ENCODE measurements at places on chromosomes 12 and 14.

DNA sequence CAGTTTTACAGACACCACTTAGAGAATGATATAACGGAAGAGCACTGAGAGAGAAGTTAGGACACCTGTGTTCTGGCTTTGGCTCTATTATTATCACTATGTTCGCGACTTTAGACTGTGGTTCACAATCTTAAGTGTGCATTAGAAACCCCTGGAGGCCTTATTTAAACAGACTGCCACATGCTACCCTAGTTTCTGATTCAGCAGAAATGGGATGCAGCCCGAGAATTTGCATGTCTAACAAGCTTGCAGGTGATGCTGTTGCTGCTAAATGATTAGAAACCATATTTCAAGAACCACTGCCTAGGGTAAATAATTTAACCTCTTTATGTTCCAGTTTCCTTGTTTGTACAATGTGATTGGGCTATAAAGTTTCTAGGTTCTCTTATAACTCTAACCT lies 3.6 kb upstream of the RAD51AP1 start:
- DNase-seq: no peak

- peak; percentile 61 for DNase-seq
These were observed 703 bp downstream of the NOVA1 start for GRCh38 chr14:26597071-26597588.

- no peak for DNase-seq
These were observed 13.7 kb upstream of the TCTN1 start for GRCh38 chr12:110600254-110600653.

GRCh38 chr14:22699801-22700564 lies 55.8 kb upstream of the OR6J1 start:
- DNase-seq: no peak

DNA sequence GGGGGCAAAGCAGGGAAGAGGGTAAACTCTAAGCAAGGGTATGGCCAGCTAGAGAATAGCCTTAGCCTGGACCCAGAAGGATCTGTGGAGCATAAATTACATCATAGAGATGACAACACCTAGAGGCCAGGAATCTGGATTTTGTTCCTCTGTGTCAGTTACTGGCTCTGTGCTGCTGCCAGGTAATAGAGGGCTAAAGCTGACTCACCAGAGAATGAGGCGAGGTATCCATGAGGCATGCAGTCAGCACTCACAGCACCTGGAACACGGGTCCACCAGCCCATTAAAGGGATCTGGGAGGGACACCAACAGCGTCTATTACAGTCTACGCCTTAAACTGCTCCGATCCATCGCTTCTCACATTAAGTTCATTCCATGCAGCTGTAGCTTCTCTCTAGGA lies 74.9 kb upstream of the CMKLR1 start:
- DNase-seq: no peak

DNA sequence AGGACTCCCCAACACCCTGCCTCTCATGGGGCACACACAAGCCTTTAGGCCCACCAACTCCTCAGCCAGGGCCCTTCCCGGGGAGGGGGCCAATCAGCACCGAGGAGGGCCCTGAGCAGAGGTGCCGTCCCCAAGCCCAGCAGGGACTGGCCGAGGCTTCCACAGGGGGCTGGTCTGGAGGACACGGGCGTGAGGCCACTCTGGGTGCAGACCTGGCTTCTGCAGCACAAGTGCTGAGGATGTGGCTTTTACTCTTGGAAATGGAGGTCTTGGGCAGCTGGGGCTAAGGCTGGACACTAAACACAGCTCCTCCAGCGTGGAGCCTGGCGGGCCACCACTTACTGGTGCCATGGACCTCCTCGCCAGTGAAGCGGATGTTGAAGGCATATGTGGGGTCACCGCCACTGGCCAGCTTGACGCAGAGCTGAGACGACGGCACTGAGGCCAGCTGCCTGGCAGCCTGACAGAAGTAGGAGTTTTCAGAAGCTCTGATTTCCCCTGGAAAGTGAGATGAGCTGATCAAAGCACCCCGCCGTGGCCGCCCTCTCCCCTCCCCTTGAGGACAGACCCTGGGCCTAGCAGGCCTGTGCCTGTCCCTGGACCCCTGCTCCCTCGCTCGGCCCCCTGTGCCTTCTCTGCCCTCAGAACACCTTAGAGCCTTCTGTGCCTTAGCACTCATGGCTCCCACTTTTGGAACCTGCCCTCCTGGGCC lies 44.0 kb downstream of the TRAFD1 start:
- no peak for DNase-seq
